T-helper 2 cell (primary cell): ENCODE measurements at places on chromosomes 2 and 18.

DNA sequence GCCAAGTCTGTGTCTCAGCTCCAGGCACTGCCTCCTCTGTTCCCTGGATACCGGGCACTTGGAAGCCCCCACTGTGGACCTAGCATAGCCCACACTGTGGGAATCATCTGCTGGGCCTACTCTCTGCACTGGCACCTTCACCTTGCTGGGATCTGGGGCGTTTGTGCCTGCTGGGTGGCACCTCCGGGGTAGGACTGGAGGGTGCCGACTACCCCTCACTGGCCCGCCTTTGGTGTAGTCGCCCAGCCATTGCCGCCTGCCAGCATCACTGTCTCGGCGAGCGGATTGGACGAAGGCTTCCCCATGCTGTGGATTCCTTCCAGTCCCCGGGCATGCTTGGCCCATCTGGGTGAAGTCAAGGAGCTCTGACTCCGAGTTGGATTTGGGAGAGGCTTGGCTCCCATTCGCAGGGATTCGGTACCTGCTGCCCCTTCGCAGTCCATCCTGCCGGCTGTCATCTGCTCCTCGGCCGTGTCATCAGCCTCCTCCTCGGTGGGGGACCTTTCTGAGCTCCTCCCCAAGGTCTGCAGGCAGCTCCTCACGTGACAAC lies 180.6 kb upstream of the HDAC4 start:
- DNase-seq, result no peak

- DNase-seq, result no peak
Observed at GRCh38 chr18:9638886-9639285, 24.5 kb upstream of the PPP4R1 start.

DNA sequence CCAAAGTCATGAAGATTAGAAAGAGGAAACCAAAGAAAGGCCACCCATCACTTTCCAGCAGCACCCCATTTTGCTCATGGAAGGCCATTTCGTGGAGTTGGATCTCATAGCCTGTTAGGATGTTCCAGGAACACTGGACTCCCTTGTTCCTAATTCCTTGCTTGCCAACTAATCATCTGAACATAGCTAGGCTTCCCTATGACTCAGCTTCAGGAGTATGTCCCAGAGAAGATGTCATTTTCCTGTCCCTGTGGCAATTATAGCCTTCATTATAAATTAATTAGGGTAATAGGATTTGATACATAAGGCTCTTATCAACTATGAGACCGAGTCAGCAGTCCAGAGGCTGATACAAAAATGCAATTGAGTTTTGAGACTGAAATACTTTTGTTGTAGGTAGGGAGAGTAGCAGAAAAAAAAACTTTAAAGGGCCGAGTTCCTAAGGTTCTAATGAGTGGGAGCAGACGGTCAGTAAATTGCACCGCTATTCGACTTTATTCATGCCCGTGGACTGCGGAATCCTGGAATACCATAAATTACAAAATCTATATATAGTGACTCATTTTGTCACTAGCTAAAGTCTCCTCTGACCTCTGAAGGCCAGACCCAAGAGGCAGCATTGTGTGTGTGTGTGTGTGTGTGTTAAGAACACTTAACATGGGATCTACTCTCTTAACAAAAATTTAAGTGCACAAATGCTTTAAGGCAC lies 311.8 kb downstream of the FBXO15 start:
- DNase-seq, result no peak

DNA sequence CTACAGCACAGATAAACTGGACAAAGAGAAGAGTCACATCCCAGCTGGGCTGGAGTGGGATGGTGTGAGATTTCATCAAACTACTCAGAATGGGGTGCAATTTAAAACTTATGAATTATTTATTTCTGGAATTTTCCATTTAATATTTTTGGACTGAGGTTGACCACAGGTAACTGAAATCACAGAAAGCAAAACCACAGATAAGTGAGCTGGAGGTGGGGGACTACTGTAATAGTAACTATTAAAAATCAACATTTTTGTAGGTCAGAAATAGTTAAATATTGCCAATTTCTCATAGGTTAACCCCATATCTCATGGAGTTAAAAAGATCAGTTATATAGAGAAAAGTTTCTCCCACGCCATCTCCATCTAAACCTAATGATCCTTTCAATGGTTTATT lies 88.1 kb downstream of the SPOPL start:
- DNase-seq, result no peak

DNA sequence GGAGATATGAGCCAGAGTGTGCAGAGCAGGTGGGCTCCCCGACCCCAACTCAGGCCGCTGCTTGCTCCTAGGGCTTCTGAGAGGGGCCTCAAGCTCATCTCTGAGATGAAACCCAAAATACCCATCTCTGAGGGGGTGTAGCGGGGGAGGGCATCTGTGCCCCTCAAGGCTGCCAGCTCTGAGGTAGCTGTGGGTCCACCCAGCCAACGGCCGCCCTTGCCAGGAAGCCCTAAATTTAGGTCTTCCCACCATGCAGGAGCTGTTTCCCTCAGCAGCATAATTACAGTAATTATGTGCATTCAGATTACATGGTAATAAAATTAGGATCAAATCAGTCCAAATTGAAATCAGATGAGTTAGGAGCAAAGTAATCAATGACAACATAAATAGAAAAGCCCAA lies 97.8 kb upstream of the MCFD2 start:
- DNase-seq, result no peak

DNA sequence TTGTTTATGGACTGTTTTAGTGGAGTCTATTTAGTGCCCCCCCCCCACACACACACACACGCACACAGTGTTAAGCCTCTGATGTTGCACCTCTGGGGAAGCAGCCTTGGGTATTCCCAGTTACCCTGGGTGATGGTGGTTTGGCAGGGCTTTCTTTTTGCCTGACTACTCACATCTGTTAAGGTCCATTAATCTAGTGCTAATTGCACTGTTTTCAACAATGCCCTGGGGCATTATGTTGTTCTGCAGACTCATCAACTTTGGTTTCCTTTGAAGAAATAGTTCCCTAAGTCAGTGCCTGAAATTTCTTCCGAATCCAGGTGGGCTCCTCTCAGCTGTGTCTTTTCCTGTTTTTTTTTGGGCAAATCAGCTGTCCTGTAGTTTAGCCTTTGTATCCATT lies 34.7 kb downstream of the SPOPL start:
- DNase-seq, result no peak
